Vagina (tissue), 2 donors: ENCODE measurements at places on chromosomes 7 and 10. TPM values are rescaled to one million over a fixed set of nuclear protein-coding genes. Genes with fewer than 3 reads are reported as not detected.

CCAR1 gene
- 67.0 TPM for total RNA-seq

DLG5 gene
- total RNA-seq: 57.5 TPM

HABP2 gene
- total RNA-seq: not detected

TMEM229A gene
- total RNA-seq: not detected

DNA sequence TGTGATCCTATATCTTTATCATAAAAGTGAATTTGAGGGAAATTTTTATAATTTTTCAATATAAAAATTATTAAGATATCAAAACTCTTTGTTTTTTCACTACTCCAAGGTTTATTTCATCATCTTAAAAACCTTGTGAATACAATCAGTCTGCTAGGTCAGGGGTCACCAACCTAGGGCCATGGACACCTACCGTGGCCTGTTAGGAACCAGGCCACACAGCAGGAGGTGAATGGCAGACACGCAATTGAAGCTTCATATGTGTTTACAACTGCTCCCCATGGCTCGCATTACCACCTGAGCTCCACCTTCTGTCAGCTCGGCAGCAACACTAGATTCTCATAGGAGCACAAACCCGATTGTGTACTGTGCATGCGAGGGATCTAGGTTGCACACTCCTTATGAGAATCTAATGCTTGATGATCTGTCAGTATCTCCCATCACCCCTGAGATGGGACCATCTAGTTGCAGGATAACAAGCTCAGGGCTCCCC is 271.2 kb upstream of the C7orf33 start:
- no peaks in the 10 kb centered on the region for H3K36me3 ChIP-seq
- no peaks in the 10 kb centered on the region for H3K4me1 ChIP-seq
- no peak overlapping the region for H3K4me3 ChIP-seq
- no peak overlapping the region for H3K27ac ChIP-seq
- H3K27me3 ChIP-seq: no peaks in the 10 kb centered on the region

DNA sequence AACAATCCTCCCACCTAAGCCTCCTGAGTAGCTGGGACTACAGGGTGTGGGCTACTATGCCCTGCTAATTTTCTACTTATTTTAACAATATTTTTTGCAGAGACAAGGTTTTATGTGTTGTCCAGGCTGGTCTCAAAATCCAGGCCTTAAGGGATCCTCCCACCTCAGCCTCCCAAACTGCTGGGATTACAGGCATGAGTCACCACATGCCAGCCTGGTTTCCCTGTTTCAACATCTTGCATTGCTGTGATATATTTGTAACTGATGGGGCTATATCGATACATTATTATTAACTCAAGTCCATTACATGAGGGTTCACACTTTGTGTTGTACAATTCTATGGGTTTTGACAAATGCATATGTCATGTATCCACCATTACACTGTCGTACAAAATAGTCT is 41.9 kb upstream of the OGDHL start:
- DNase-seq: no peak
- H3K27ac ChIP-seq: no peak overlapping the region
- no peak overlapping the region for H3K4me3 ChIP-seq

DNA sequence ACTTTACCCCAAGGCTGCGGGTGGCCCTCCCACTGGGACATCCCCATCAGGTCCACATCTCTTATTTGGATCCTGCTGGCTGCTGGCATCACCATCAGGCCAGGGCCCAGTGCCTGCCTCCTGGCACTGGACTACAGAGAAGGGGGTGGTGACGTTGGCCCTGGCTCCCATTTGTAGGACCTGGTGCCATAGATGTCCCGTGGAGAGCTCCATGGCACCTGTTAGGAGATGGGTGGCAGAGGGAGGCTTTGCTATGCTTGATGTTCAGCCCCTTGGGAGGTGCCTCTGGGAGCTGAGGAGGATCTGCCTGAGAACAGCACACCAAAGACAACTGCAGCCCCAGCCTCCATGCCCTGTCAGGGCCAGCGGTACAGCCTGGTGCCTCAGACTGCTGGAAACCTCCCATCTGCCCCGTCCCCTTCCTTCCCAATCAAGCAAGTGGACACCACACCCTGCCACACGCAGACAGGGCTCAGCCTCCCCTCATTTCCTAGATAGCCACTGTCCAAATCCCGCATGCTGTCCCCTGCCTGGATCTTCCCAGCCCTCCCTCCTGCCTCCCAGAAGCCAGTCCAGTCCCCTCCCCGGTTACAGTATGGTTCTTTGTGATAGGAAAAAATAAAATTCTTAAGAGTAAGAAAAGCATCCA is 230.0 kb upstream of the GRB10 start:
- H3K27me3 ChIP-seq: no peaks in the 10 kb centered on the region
- no peak overlapping the region for H3K27ac ChIP-seq
- H3K36me3 ChIP-seq: no peaks in the 10 kb centered on the region
- no peak overlapping the region for H3K4me3 ChIP-seq
- peak; percentile 67 for DNase-seq
- peaks cover 6% of the 10 kb centered on the region for H3K4me1 ChIP-seq

DNA sequence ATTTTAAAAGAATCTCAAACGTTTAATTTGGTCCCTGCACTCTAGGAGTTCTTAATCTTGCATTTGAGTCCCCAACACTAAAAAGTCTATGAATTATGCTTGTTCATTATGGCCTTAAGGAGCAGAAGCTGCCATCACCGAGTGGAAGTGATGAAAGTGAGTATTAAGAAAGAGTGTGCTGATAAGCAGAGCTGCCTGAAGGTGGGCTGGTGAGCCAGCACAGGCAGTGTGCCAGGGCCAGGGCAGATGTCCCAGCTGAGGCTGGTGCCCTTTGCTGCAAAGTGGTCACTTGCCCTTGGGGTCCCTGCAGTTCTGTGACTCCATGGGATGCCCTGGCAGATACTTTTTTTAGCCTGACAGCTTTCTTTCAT is 72.9 kb upstream of the LOXL4 start:
- peaks cover 25% of the 10 kb centered on the region for H3K4me1 ChIP-seq
- no peak for DNase-seq
- no peak overlapping the region for H3K4me3 ChIP-seq
- H3K27ac ChIP-seq: no peak overlapping the region
- no peaks in the 10 kb centered on the region for H3K36me3 ChIP-seq

DNA sequence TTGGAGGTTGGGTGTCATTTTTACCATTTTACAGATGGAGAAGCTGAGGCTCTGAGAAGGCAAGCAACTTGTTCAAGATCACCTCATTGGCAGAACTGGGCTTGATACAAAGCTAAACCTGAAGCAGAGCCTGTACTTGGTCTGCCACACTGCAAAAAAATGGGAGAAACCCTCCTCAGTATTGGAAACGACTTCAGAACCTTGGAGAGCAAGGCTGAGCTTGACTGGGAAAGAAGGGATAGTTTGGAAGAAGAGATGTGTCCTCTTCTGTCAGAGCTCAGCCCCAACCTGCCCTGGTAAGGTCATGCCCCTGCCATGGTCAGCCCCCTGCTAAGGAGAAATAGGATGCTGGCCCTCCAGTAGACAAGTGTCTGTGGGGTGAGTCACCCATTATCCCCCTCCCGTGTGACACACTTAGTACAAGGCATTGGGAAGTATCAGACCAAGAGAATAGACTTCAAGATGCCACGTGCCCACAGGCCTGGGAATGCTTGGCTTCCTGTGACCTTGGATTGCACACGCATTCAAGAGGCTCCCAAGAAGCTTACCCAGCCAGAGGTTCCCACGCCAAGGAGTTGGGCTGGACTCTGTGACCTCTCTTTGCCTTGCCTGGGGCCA is 56.2 kb upstream of the SMNDC1 start:
- DNase-seq: no peak
- H3K36me3 ChIP-seq: no peaks in the 10 kb centered on the region
- H3K4me1 ChIP-seq: peaks cover 13% of the 10 kb centered on the region

- no peak overlapping the region for H3K27ac ChIP-seq
- no peaks in the 10 kb centered on the region for H3K36me3 ChIP-seq
- peak; percentile 77 for DNase-seq
- H3K4me3 ChIP-seq: no peak overlapping the region
Measured at GRCh38 chr10:131574707-131575430, 263.3 kb upstream of the TCERG1L start.

DNA sequence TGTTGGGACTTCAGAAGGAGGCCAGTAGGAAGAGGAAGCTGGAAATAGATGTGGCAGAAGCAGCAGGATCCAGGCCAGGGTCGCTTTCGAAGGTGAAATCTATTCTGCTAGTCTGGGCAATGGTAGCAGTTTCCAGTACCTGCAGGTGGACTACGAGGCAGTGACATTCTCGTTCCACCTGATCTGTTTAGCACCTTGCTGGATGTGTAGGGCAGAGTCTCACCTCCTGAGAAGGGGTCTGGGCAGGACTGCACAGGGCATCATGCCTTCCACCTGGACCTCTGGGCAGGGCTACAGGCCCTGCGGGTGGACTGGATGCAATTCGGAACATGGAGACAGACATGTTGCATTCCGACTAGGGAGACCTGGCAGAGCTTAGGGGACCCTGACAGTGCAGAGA is 254.8 kb upstream of the ZNF32 start:
- H3K27me3 ChIP-seq: no peaks in the 10 kb centered on the region
- H3K27ac ChIP-seq: no peak overlapping the region
- H3K36me3 ChIP-seq: no peaks in the 10 kb centered on the region
- H3K4me1 ChIP-seq: peaks cover 29% of the 10 kb centered on the region

GRCh38 chr10:23294638-23295247 is 49.9 kb downstream of the C10orf67 start:
- no peaks in the 10 kb centered on the region for H3K36me3 ChIP-seq
- no peaks in the 10 kb centered on the region for H3K4me1 ChIP-seq
- no peak for DNase-seq

DNA sequence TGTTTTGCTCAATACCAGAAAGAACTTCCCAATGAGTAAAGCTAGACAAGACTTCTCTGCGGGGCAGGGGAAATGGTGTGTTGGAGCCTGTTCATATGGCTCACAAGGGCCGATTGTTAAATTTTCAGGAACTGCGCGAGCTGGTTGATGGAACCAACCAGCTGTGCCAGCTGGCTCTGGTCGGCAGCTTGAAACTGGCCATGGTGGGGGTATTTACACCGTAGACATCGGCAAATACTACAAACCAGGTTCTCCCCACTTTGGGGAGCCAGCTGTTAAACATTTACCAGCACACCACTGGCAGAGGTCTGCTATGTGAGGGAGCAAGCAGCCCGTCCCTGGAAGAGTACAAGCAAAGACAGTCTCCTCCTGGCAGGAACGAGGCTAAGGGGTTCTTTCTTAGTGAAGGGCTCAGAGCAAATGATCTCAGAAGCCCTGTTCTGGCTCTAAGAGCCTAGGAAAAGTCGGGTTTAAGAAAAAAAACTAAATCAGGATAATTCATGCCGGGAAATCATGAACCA is 8.8 kb upstream of the ZMIZ1 start:
- no peaks in the 10 kb centered on the region for H3K36me3 ChIP-seq
- H3K4me1 ChIP-seq: no peaks in the 10 kb centered on the region
- H3K27ac ChIP-seq: no peak overlapping the region
- H3K4me3 ChIP-seq: no peak overlapping the region

DNA sequence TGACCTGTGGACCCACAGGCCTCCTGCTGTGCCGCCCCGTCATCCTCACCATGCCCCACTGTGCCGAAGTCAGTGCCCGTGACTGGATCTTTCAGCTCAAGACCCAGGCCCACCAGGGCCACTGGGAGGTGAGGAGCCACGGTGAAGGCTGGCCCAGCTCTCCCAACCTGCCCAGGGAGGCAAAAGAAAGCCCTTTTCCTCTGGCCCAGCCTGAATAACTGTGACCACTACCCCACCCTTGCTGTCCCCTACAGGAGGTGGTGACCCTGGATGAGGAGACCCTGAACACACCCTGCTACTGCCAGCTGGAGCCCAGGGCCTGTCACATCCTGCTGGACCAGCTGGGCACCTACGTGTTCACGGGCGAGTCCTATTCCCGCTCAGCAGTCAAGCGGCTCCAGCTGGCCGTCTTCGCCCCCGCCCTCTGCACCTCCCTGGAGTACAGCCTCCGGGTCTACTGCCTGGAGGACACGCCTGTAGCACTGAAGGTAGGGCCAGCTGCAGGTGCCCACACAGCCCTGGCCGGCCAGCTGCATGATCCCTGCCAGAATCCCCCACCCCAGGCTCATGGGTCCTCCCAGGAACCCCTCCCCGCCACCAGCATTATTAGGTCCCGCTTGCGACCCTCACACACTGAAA is 25.5 kb upstream of the SLC29A3 start:
- peaks cover 6% of the 10 kb centered on the region for H3K4me1 ChIP-seq
- DNase-seq: no peak
- no peaks in the 10 kb centered on the region for H3K27me3 ChIP-seq
- no peak overlapping the region for H3K27ac ChIP-seq
- no peak overlapping the region for H3K4me3 ChIP-seq
- no peaks in the 10 kb centered on the region for H3K36me3 ChIP-seq

- no peaks in the 10 kb centered on the region for H3K27me3 ChIP-seq
- H3K4me3 ChIP-seq: no peak overlapping the region
- peaks cover 60% of the 10 kb centered on the region for H3K4me1 ChIP-seq
- DNase-seq: no peak
- H3K27ac ChIP-seq: peak overlapping the region; percentile 66
- no peaks in the 10 kb centered on the region for H3K36me3 ChIP-seq
Measured at GRCh38 chr7:17315974-17316373, 17.5 kb downstream of the AHR start.
